HAP-1 (cell line): ENCODE measurements at places on chromosomes 3 and 15.

DNA sequence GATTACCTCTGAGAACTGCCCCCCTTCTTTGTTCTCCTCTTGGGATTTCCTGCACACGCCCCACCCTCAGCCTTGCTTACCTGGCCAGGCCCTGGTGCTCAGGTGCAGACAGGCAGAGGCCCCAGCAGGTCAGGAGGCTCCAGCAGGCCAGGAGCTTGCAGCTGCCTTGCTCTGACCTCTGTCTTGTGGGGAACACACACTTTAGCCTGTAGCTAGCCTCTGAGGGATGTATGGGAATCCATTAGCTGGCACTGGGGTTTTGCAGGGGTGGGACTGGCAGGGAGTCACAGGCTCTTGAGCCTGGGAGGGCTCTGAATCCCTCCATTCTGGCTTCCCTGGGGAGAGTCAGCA, 2.7 kb downstream of the SMAD6 start:
- DNase-seq = no peak

DNA sequence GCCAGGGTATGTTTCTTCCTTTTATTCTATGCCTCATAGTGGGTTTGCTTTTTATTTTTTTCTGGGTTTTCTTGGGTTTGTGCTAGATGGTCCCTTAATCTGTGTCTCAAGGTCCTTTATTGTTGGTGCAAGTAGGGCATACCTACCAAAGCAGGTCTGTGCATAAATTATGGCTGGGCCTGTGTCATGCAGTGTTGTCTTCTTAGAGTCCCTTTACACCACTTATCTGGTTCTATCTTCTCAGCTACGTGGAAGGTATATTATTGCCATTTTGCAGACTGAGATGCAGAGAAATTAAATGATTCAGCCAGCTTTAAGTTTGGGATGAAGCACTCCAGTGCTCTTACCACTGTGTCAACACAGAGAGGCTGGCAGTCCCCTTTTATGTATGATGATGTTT, 293.5 kb upstream of the SOX2 start:
- no peak for DNase-seq

DNA sequence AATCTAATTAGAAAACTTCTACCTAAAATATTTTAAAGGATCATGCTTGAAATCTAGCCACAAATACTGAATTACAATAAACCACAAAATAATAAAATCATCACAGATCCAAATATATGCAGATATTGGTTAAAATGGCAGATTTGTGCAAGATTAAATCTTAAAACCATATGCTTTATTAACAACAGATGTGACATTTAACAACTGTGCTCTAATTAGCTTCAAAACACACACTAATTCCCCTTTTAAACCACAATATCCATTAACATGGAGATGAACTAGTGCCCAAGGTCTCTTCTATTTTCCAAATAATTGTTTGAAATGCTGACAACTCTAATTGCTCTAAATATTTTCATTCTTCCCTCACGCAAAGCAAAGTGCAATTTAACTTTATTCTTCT, 1530.3 kb downstream of the SI start:
- DNase-seq = peak; percentile 23

- no peak for DNase-seq
Observed at GRCh38 chr3:8712908-8713255, 20.7 kb upstream of the CAV3 start.

DNA sequence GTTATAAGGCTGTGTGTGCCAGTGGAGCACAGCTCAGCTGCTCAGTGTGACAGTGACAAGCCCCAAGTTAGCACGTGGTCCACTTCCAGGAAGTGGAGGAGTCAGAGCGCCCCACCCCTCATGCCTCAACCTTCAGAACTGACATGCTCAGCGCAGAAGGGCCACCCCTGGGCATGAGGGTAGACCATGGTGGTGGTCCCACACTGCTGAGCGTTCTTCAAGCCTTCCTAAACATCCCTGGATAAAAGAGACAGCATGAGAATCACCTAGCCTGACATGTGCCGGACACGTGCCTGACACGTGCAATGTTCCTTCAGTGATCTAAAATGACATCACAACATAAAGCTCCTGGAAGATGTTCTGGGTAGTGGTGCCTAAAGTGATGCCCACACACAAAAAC, 16.8 kb downstream of the ATP10A start:
- no peak for DNase-seq

DNA sequence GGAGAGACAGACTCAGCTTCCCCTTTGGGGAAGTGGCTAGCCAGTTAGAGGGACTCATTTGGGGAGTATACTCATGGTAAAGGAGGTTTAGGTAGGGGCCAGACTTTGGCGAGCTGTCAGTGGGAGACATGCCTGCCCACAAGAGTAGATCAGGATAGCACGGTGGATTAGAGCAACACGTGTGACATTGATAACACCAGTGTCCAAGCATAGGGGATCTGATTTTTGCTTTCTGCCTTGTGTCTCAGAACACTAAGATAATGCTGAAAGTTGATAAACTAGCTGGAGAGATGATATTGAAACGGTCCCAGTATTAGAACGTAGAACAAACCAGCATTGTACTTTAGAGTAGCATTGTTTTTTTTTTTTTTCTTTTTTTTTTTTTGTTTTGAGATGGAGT, 25.9 kb downstream of the MAP6D1 start:
- no peak for DNase-seq

- no peak for DNase-seq
Observed at GRCh38 chr3:171649267-171649666, 161.0 kb downstream of the PLD1 start.

- no peak for DNase-seq
Observed at GRCh38 chr3:30135190-30135589, 471.2 kb upstream of the TGFBR2 start.

- DNase-seq = no peak
Observed at GRCh38 chr15:60077581-60078359, 73.7 kb downstream of the FOXB1 start.

DNA sequence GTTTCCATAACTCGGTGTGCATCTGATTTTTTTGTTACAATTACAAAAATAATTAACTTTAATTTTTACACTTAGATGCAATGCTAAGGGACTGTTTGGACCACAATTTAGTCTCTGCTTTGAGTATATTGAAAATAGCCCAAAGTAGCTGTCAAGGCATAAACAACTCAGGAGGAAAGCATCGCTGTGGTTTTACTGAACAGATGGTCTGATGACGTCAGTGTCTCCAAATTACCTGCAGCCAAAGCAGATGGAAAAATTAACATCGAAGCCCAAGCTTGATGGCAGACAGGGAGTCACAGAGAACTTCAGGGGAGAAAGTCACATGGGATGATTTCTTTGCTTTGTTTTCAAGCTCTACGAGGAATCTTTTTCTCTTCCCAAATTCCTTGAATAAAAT, 83.1 kb upstream of the PLCL2 start:
- DNase-seq = peak; percentile 46

- DNase-seq = no peak
Observed at GRCh38 chr3:106643684-106644161, 733.5 kb upstream of the CCDC54 start.

GRCh38 chr3:196599734-196600128, 31.3 kb downstream of the FBXO45 start:
- no peak for DNase-seq

GRCh38 chr3:59486520-59486919, 436.7 kb upstream of the CFAP20DC start:
- DNase-seq = no peak

DNA sequence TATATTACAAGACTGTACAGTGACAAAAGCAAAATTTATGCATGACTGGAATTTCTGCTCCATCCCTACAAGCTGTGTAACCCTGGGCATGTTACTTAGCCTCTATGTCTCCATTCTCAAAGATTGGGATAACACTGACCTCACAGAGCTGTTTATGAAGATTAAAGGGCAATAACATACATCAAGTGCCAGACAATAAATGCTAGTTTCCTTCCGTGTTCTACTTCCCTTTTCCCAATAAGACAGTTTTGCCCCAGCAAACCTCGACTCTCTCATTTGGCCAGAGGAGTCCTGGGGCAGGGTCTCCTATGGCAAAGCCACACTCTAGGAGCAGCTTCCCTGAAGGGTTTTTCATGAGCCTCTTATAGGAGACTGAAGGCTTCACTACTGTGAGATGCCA, 7.5 kb downstream of the HEXA start:
- DNase-seq = no peak

- DNase-seq = no peak
Observed at GRCh38 chr15:81548365-81549130, 174.5 kb upstream of the TMC3 start.

GRCh38 chr3:72797773-72798543, 50.3 kb downstream of the SHQ1 start:
- DNase-seq = peak; percentile 57

DNA sequence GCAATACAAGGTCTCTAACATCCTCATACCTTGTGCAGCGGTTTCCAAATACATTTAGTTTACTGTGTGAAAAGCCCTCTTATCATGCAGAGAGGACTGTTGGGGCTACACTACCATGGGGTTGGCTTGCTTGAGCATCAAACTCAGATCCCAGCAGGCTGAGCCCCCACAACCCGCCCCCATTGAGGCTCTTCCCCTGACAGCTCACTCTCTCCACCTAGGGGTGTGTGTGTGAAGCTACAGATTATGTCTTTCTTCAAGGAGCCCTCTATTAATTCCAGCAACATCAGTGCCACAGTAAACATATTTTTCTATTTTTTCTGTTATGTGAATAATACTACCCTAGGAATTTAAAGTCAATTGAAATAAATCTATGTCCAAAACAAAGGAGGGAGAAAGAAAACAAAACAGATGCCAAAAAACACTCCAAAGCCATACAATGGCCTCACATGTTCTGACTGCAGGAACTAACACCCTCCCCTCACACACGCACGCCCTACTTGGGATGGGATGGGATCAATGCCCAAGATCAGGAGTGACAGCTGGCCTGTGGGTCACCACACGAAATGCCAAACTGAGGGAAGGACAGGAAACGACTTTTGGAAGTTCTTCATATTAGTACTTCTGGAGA, 14.7 kb downstream of the TM4SF4 start:
- DNase-seq = peak; percentile 61

DNA sequence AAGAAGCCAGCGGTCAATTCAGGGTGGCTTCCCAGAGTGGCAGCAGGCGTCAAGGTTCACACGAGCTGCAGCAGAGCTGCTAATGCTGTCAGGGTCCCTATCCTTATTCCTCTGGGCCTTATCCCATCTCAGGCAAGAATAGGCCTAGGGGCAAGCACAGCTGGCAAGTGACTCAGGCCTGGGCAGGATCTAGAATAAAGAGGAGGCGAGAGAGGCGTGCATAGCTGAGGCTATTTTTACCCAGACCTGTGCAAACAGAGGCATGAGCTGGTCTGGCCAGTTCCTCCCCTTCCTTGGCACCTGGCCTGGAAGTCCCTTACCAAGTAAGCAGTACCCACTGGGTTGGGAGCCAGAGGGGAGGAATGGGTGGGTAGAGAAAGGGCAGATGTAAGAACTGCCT, 12.2 kb upstream of the VIPR1 start:
- DNase-seq = peak; percentile 3

DNA sequence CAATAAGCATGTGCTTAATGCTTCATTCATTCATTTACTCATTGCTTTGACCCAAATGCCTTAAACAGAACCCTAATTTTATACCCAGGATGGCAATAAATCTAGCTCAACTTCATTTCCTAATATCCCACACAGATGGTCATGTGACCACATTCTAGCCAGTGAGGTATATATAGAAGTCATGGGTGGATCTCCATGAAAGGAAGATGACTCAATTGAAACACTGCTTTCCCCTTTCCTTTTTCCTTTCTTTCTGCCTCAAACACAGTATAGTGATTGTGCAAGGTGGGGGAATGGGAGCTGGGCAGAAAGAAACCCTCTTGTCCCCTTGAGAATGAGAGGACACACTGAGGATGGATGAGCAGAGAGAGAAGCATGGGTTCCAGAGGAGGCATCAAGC, 183.5 kb upstream of the PRICKLE2 start:
- no peak for DNase-seq

DNA sequence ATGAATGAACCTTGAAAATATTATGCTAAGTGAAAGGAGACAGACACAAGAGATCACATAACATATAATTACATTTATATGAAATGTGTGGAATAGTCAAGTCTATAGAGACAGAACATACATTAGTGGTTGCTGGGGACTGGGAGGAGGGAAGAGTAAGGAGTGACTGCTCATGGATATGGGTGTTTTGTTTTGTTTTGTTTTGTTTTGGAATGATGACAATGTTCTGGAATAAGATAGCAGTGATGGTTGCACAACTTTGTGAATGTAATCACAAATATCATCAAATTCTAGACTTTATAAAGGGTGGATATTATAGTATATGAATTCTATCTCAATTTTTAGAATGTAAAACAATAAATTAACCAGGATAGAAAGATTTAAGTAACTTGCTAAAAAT, 57.4 kb upstream of the PHLDB2 start:
- no peak for DNase-seq

GRCh38 chr15:39157882-39158281, 423.0 kb upstream of the THBS1 start:
- DNase-seq = no peak

DNA sequence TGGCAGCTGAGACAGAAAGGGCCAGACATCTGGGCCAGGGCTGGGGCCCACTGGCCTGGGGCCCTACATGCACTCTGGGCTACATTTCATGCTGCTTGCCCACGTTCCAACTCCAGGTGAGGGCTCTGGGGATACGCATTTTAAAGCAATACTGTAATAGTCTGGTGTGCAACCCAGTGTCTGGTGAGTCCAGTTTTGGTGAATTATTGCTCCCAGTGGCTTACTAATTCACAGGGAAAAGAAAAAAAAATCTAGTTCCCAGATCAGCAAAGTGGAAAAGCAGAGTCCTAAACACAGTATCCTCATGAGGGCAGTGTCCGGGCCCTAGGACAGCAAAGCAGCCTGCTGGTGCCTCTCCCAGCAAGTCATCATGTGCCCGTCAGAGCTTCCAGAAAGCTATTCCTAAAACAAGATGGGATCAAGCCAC, 82.4 kb downstream of the CCNL1 start:
- DNase-seq = no peak

DNA sequence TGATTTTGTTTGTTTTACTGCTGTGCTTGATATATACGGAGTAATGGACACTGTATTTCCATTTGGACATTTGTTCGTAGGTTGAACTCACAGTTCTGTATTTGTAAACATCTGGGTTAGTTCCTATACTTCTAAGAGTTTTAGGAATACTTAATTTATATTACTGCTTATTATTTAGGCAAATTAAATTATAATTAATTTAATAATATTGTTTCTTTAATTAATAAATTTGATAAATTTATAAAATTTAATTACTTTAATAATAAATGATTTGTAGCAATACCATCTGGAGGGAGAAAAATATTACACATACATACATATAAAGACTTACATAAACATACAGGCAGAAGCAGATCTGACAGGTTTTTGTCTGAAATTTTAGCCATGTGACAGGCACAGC, 14.5 kb upstream of the B4GALT4 start:
- DNase-seq = no peak

DNA sequence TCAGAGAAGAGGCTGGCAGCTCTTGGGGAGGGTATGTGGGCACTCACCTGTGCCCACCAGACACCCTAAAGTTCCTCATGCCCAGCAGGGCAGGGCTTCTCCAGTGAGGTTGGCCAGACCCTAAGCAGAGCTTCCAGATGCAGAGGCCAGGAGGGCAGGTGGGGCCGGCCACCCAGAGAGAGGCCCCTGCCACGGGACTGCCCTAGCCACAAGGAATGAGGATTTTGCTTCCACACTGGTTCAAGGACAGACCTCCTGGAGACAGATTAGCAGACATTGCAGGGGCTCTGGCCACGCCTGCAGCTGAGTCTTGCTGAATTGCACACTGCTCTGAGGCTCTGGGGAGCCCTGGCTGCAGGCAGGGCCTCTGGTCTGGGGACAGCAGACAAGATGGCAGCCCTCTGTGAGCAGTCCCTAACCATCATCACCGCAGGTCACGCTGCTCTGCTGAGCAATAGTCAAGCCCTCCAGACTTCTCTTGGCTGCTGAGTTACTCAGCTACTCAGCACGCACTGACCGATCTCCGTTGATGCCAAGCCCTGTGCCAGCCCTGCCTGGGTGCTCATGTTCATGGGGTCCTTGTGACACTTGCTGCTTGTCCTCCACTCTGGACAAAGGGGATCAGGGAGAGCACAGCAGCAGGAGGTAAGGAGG, 117.4 kb upstream of the ABHD17C start:
- DNase-seq = no peak
